Ureter (tissue), 1 donor: ENCODE measurements at places on chromosomes 7 and 10. TPM values are rescaled to one million over a fixed set of nuclear protein-coding genes. Genes with fewer than 3 reads are reported as not detected.

The FGL2 gene
- 10.9 TPM for total RNA-seq

DNA sequence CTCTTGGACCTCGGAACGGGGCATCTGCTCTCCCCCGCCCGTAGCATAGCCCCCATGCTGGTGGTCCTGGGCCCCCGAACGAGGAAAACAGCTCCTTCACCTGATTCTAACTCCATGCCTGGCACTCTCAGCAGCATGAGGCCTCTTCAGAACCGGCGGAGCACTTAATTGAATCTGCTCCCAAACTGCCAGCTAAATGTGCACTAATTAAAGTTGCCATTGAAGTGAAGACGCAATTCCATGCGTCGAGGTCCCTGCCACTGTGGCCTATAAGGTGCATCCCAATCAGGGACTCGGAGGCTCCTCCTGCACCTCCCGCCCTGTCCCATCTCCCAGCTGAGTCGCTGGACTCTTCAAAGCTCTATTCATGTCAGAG lies 41.3 kb upstream of the ADGRA1 start:
- DNase-seq: no peak

DNA sequence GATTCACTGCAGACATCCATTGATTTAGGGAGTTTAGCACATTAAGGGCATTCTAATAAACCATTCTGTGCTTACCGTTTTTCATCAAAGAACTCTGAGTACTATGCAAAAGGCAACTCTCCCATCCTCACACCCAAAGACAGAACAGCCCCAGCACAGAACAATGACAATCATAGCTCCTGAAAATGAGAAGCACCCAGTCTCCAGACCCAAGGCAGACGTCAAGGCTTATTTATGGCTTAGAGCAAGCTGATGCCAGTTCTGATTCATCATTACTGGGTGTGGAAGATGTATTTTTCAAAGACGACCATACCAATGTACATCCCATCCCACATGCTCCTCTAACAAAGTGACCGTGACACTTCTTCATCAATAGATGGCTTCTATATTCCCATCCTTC lies 67.6 kb downstream of the OSBPL3 start:
- no peak for DNase-seq

DNA sequence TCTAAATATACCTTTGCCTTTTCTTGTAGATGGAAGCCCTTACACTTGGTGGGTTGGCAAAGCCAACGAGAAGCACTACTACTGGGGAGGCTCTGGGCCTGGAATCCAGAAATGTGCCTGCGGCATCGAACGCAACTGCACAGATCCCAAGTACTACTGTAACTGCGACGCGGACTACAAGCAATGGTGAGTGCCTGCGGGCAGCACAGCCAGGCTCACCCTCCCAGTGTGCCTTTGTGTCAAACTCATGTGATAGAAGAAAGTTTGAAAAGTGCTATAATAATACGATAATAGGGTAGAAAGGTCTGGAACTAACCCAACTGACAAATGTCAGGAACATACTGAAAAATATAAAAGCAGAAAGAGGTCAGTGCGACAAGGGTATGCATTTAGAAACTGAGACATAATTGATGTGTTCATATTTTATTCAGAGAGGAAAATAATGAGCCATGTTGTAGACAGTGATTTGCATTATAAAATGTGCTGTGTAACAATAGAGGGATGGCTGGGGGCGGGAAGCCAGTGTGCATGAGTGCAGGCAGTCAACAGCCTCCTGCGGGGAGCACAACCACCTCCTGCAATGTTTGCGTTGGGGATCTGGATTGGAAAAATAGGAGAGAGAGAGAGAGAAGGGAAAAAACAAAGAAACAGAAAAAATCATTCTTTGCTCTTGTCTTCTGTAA lies 686.9 kb upstream of the C7orf33 start:
- no peak for DNase-seq

DNA sequence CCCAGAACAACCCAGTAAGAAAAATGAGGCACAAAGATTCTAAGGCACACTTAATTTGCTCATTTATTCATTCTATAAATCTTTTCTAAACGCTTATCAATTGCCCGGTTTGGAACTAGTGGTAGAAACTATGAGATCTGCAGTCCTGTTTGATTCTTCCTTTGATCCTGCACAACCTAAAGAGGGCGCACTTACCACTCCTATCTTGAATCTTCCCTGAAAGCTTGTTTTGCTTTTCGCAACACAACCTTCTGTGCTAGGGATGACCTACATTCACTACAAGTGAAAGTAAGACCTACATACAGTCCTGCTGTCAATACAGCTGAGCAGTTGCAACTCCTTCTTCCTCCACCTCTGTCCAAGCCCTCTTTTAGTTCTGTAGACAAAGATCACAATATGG lies 12.6 kb upstream of the ARL4A start:
- no peak for DNase-seq

- DNase-seq: no peak
These were observed 64.9 kb downstream of the USP6NL start for GRCh38 chr10:11546581-11546980.
